Foreskin melanocyte (primary cell): ENCODE measurements at places on chromosomes 5 and 9.
A peak's percentile ranks its signal among the peaks of the same experiment; 100 is the strongest.

DNA sequence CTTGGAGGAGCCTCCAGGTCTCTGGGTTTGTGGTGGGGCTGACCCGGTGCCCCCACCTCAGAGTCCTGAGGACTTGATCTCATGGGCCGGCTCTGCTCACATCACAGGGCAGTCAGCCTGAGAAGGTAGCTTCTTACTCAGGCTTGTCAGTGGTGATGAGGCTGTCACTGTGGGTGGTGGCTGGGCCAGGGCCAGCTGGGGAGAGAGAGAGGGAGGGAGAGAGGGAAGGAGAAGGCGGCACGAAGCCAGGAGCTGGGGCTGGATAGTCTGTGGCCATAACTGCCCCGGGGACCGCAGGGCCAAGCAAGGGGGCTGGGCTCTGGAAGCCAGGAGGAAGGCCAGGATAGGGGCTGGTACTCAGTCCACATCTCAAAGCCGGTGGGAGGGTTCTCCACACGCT is 6.5 kb downstream of the NTNG2 start:
- DNase-seq, result no peak

GRCh38 chr5:126686451-126687126 is 85.8 kb downstream of the PHAX start:
- DNase-seq, result no peak

DNA sequence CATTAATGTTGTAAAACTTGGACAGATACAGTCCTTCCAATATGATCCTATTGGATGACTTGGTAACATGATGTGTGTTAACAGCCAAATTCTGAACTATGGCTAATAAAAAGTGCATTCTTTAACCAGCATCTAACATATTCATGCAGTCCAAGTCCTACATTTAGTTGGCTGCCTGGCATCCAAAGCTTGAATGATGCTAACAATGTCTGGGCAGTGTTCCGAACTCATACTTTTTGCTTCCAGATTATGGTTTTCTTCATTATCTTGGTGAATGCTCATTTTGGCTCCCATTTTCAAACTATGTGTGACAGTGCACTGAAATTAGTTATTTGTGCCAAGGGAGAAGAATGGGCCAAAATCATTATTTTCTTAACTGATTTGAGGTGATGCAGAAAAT is 2.8 kb downstream of the FAM174A start:
- DNase-seq, result no peak

GRCh38 chr9:89364666-89365531 is 46.6 kb downstream of the SECISBP2 start:
- no peak for DNase-seq

GRCh38 chr5:53895091-53895683 is 334.7 kb downstream of the NDUFS4 start:
- DNase-seq, result no peak

- DNase-seq, result no peak
Observed at GRCh38 chr5:170411100-170411499, 21.9 kb upstream of the KCNMB1 start.

GRCh38 chr5:137136991-137137632 is 362.0 kb downstream of the SPOCK1 start:
- DNase-seq, result no peak

DNA sequence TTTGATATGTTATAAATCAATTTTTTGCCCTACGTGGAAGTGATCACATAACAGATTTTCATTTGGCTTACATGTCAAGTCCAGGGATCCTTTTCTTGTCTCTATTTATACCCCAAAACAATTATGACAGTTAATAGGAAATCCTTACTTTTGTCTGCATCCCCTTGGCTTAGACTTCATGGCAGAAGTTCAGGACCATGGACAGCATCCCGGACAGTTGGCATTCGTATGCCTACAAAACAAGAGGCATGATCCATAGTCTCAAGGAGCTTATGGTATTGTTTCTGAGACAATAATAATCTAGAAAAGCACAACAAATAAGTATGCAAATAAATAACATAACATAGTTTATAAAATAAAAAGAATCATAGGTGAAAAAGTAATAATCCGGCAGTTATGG is 214.3 kb upstream of the GRIA1 start:
- peak; percentile 4 for DNase-seq

DNA sequence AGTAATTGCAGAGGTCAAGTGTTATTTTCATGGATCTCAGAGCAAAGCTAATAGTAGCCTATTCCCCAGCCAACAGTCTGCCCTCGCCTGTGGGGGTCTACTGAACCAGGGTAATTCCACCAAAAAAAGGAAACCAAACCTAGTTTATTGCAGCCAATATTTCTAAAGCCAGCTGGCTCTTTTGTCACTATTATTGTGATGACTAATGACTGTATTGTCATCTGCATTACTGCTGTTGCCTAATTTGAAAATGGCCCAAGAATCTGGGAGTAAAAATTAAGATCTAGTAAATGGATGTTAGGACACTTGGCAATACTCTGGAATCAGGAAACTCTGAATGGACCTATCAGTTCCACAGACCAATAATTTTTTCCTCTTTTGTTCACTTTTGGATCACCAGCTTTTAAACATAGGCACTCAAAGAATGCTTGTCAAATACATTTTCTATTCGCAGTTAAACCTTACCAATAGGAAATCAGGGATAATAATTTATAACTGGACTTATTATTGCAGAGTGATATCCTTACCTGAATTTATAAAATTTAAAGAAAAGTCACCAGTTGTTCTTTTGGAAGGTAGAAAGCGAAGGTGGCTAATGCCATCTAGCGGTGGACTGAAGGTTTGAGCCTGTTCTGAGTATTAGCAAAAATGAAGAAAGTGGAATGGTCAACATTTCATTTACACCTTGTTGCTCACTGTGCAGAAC is 69.2 kb downstream of the SYK start:
- peak; percentile 10 for DNase-seq

DNA sequence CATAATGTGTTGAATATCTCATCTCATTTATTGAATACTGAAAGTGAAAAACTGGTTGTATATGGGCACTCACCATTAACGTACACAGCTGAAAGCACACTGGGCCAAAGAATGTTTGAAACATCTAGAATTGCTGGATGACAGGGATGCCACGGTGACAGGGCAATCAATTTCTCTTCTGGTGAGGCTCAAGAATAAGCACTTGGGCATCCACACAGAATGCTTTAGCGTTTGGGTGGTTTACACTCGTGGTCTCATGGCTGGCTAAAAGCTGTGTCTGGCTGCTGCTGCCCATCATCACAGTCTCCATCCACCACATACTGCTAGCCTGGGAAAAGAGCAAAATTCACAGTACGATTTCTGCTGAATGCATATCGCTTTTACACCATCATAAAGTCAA is 30.7 kb upstream of the IL31RA start:
- no peak for DNase-seq

- DNase-seq, result no peak
Observed at GRCh38 chr9:79656169-79656568, 84.4 kb downstream of the TLE4 start.

DNA sequence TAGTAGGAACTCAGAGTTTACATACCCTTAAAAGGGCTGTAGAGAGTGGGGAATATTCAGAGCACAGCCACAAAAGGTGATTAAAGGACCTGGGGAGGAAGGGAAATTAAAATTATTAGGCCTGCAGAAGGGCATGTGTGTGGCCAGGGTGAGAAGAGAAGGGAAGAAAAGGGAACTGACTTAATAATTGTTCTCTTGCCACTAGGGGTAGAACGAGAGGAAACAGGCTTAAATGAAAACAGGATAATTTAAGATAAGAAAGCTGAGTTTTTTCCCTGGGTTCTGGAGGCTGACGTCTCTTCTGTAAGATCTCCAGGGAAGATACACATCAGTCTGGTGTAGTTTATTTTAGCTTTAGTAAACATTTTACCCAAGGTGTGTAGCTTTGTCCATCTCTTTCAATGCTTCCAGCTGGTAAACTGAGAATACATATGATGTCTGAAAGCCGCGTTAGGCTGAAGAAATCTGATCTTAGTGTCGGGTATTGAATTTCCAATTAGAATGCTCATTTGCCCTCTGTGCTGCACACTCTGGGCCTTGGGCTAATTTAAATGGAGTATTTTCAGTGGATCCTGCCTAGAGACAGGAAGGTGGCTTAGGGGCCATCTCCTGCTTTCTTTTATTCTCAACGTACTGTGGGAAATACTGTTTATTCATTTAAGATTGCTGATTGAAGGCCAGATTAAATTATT is 416.8 kb downstream of the TMEM38B start:
- DNase-seq, result no peak

DNA sequence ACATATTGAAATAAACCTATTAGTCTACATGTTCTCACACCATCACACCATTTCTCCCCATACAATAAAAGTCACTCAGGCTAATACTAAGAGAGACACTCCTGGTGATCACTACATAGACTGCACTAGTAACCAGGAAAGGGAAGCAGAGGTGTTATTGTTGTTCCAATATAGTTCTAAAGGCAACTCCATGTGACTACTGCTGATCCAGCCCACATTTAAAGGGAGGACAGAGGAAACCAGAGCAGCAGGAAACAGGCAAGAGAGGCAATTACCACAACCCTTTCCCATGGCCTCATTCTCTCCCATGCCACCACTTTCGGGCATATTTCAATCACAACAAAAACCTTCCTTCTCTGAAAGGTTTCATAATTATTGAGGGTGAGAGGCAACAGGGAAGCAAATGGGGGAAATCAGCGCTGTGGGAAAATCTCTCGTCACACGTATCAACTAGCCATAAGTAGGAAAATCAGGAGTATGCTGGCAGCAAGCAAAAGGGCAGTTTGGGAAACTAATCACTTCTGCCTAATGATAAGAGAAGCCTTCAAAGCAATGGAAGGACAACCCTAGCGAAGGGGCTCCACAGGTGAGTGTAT is 1.8 kb downstream of the UBAP2 start:
- DNase-seq, result peak; percentile 26

- DNase-seq, result no peak
Observed at GRCh38 chr9:71096421-71097108, 24.9 kb downstream of the TRPM3 start.

DNA sequence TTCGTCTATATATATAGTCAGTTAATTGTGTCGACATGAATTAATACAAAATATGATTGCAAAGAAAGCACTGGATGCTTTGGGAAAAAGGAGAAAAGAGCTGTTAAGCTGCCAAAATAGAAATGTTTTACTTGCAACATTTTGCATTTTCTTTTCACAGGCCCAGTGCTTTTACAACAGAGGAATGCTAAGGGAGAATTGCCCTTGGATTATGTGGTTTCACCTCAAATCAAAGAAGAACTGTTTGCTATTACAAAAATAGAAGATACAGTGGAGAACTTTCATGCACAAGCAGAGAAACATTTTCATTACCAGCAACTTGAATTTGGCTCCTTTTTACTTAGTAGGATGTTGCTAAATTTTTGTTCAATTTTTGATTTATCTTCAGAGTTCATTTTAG is 76.2 kb downstream of the SLF1 start:
- DNase-seq, result no peak

- no peak for DNase-seq
Observed at GRCh38 chr9:109161471-109161870, 5.6 kb downstream of the FRRS1L start.

GRCh38 chr9:28363151-28363562 is 789.9 kb upstream of the C9orf72 start:
- DNase-seq, result no peak

DNA sequence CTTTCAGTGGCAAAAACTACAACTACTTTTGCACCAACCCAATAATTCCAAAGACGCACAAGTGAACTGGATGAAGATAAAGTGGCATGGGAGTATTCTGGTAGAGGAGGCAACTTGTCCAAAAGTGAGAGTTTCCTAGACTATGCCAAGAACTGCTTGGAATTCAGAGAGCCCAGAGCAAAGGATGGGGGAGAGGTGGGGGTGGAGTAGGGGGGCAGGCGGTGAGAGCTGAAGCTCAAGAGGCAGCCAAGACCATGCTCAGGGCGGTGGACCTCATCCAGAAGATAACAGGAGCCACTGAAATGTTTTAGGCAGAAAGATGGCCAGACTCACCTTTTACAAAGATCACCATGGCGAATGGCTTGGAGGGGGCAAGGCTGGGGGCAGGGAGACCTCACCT is 242.5 kb downstream of the SEC61B start:
- DNase-seq, result no peak

DNA sequence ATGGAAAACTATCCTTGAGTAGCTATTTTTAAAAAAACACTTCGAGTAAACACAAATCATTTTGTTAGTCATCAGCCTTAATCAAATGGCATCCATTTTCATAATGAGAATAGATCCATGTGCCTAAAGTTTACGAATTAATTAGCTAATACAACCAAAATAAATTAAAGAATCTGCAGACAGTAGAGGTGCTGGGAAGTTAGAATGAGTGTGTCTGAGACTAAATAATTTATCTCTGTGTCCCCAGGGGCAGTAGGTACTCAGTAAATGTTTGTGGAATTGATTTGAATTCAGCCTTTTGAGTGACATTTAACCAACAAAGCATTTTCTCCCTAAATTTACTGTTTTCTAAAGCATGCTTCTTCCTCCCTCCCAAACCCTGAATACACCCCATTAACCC is 18.6 kb downstream of the TNFSF15 start:
- no peak for DNase-seq

GRCh38 chr9:87119328-87119881 is 172.1 kb upstream of the GAS1 start:
- no peak for DNase-seq

GRCh38 chr5:131375351-131375750 is 111.5 kb downstream of the CDC42SE2 start:
- DNase-seq, result no peak

GRCh38 chr9:75960551-75960950 is 70.1 kb downstream of the PCSK5 start:
- DNase-seq, result no peak

DNA sequence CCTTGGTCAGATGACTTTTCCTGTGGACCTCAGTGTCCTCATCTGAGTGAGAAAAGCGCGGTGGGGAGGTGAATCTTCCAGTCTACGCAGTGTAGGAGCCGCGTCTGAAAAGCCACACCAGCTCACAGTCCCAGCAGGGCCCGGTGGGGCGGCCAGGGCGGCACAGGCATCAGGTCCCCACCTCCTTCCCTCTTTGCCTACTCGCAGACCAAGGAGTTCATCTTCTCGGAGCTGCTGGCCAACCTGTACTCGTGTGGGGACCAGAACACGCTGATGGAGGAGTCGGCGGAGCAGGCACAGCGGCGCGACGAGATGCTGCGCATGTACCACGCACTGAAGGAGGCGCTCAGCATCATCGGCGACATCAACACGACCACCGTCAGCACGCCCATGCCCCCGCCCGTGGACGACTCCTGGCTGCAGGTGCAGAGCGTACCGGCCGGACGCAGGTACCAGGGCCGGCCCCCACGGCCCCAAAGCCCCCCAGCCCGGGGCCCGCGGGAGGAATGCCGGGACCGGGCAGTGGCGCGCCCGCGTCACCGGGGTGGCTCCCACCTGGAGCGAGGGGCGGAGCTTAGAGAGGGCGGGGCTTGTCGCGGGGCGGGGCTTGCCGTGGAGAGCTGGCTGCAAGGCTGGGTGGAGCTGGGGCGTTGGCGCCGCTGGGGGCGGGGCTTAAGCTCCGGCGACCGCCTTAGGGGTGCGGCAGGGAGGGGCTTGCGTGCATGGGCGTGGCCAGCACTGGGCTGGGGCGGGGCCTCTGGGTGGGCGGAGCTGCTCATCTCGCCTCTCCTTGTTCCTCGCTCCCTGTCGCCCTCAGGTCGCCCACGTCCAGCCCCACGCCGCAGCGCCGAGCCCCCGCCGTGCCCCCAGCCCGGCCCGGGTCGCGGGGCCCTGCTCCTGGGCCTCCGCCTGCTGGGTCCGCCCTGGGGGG is 25.6 kb downstream of the GOLGA2 start:
- peak; percentile 38 for DNase-seq

GRCh38 chr5:52837591-52838001 is 49.9 kb downstream of the ITGA1 start:
- no peak for DNase-seq
